Activated CD4-positive, alpha-beta T cell treated with anti-CD3 and anti-CD28 coated beads for 36 hours (primary cell): ENCODE measurements at places on chromosomes 5 and 9. TPM values are rescaled to one million over a fixed set of nuclear protein-coding genes. Genes with fewer than 3 reads are reported as not detected.

The CDX1 gene
- total RNA-seq, result not detected

DNA sequence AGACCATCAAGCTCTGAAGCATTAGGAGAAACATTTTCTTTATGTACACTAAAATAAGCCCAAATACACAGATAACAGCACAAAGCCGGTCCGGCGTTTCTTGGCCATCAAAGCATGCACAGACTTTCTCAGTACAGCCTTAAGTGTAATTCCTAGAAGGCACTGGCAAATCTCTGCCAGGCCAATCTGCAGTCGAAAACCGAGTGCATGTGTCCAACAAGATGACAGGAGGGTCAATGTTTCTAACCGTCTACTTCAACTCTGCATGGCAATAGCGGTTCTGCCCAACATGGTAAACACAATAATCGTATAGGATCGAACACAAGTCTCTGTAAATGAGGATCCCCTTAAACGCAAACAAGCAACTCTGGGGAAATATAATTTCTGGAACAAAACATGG, 1.1 kb downstream of the ARL15 start:
- no peak overlapping the region for H3K27ac ChIP-seq
- peak overlapping the region; percentile 83 for H3K4me3 ChIP-seq
- H3K27me3 ChIP-seq, result peaks cover 5% of the 10 kb centered on the region
- DNase-seq, result peak; percentile 10
- H3K4me1 ChIP-seq, result peaks cover 29% of the 10 kb centered on the region
- no peaks in the 10 kb centered on the region for H3K36me3 ChIP-seq

- H3K4me3 ChIP-seq, result no peak overlapping the region
- H3K27ac ChIP-seq, result no peak overlapping the region
- no peaks in the 10 kb centered on the region for H3K4me1 ChIP-seq
- H3K27me3 ChIP-seq, result no peaks in the 10 kb centered on the region
- DNase-seq, result no peak
Measured at GRCh38 chr5:119860463-119860862, 231.1 kb downstream of the FAM170A start.

DNA sequence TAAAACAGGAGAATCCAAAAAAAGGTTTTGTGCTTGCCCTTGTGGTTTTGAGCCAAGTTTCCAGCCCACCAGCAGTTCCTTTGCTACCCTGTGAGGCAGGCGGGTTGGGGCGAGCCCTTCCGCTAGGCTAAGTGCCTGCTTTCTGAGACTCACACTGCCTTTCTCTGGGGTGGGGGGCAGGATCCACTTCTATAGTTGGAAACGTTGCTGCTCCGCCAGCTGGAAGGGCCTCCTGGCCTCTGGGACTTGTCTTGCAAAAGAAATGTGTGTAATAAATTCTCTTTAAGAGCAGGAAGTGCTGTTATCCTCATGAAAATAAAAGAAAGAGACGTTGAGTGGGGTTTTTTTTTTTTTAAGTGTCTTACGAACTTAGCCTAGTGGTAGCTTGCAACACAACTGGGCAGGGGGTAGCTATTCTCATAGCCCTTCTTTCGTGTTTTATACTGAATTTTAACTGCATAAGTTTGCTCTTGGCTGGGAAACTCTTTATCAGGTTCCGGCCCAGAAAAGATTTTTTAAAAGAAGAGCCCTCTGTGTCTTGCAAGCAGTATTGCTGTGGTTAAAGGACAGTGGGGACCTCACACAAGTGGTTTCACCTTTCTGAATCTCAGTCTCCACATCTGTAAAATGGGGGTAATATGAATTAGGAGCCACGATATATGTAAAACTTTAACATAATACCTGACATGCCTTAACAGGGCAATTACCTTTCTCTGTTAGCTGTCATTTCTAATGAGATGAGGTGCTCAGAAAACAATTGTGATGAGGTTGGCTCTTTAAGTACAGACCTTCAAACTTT, 19.8 kb downstream of the JADE2 start:
- peaks cover 77% of the 10 kb centered on the region for H3K4me1 ChIP-seq
- H3K27ac ChIP-seq, result peak overlapping the region; percentile 96
- no peaks in the 10 kb centered on the region for H3K27me3 ChIP-seq
- H3K4me3 ChIP-seq, result peak overlapping the region; percentile 71

GRCh38 chr9:96418920-96419690, 935 bp upstream of the ZNF367 start:
- H3K4me3 ChIP-seq, result peak overlapping the region; percentile 93
- H3K4me1 ChIP-seq, result peaks cover 30% of the 10 kb centered on the region
- DNase-seq, result peak; percentile 77
- H3K27me3 ChIP-seq, result no peaks in the 10 kb centered on the region
- H3K27ac ChIP-seq, result peak overlapping the region; percentile 89

- no peak overlapping the region for H3K4me3 ChIP-seq
- H3K36me3 ChIP-seq, result no peaks in the 10 kb centered on the region
- no peak overlapping the region for H3K27ac ChIP-seq
- DNase-seq, result no peak
- H3K4me1 ChIP-seq, result no peaks in the 10 kb centered on the region
Measured at GRCh38 chr5:1934056-1934394, 51.3 kb upstream of the IRX4 start.

DNA sequence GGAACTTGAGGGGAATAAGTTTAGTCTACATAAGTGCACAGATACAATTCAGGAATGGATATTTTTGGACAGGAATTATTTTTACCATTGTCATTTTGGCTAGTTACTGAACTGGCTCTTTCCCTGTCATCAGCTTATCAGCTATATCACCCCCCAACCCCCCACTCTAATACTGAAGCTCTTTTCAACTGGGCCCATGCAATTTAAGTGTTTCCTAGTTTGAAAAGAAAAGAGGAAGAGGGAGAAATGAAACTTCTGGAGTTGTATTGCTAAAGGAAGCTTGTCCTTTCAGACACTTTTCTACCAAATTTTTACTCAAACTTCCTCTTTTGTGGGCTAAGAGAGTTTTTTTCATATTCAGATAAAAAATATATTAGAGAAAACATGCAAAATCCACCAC, 18.5 kb upstream of the TIMD4 start:
- no peak overlapping the region for H3K4me3 ChIP-seq
- no peak for DNase-seq
- no peaks in the 10 kb centered on the region for H3K36me3 ChIP-seq
- H3K4me1 ChIP-seq, result no peaks in the 10 kb centered on the region

- no peak for DNase-seq
- H3K27ac ChIP-seq, result no peak overlapping the region
- H3K4me3 ChIP-seq, result no peak overlapping the region
- no peaks in the 10 kb centered on the region for H3K4me1 ChIP-seq
- H3K36me3 ChIP-seq, result peaks cover 2% of the 10 kb centered on the region
Measured at GRCh38 chr5:60576425-60576824, 123.5 kb downstream of the DEPDC1B start.

- peaks cover 3% of the 10 kb centered on the region for H3K4me1 ChIP-seq
- no peak for DNase-seq
- H3K4me3 ChIP-seq, result no peak overlapping the region
- H3K27me3 ChIP-seq, result no peaks in the 10 kb centered on the region
Measured at GRCh38 chr9:74036549-74037231, 460.4 kb upstream of the RORB start.

- H3K4me1 ChIP-seq, result peaks cover 61% of the 10 kb centered on the region
- no peak overlapping the region for H3K4me3 ChIP-seq
- H3K36me3 ChIP-seq, result no peaks in the 10 kb centered on the region
Measured at GRCh38 chr5:88829775-88830174, 53.2 kb downstream of the MEF2C start.

GRCh38 chr5:102678267-102679058, 76.6 kb upstream of the PAM start:
- H3K27ac ChIP-seq, result no peak overlapping the region
- H3K4me1 ChIP-seq, result no peaks in the 10 kb centered on the region
- H3K4me3 ChIP-seq, result no peak overlapping the region
- H3K27me3 ChIP-seq, result no peaks in the 10 kb centered on the region

GRCh38 chr5:151637676-151638075, 46.5 kb upstream of the FAT2 start:
- peaks cover 2% of the 10 kb centered on the region for H3K27me3 ChIP-seq
- DNase-seq, result no peak
- no peak overlapping the region for H3K27ac ChIP-seq
- no peaks in the 10 kb centered on the region for H3K36me3 ChIP-seq
- H3K4me1 ChIP-seq, result no peaks in the 10 kb centered on the region

DNA sequence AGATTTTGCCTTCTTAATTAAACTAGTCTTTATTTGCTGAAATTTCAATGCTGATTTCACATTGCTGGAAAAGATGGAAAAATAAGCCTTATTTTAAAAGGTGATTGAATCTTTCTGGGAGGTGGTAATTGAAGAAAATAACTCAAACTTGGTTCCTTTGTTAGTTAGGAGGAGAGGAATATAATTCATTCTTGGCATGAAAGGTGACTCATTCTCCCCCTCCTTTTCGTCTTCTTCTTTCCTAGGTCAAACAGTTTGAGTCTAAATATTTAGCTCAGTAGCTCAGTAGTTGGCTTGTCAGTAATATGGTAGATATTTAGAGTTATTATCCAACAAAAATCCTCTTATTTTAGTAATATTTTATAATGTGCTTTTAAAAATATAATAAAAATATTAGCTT, 353.9 kb upstream of the MEF2C start:
- H3K27ac ChIP-seq, result no peak overlapping the region
- H3K4me3 ChIP-seq, result no peak overlapping the region
- no peak for DNase-seq
- no peaks in the 10 kb centered on the region for H3K36me3 ChIP-seq
- H3K4me1 ChIP-seq, result peaks cover 3% of the 10 kb centered on the region
- peaks cover 2% of the 10 kb centered on the region for H3K27me3 ChIP-seq

- no peak for DNase-seq
- H3K27ac ChIP-seq, result no peak overlapping the region
- no peaks in the 10 kb centered on the region for H3K36me3 ChIP-seq
- no peaks in the 10 kb centered on the region for H3K4me1 ChIP-seq
- H3K4me3 ChIP-seq, result no peak overlapping the region
Measured at GRCh38 chr5:87541676-87542075, 128.9 kb upstream of the CCNH start.

- DNase-seq, result no peak
- H3K4me3 ChIP-seq, result no peak overlapping the region
- no peaks in the 10 kb centered on the region for H3K27me3 ChIP-seq
- no peak overlapping the region for H3K27ac ChIP-seq
Measured at GRCh38 chr5:172726966-172727365, 44.0 kb downstream of the DUSP1 start.

DNA sequence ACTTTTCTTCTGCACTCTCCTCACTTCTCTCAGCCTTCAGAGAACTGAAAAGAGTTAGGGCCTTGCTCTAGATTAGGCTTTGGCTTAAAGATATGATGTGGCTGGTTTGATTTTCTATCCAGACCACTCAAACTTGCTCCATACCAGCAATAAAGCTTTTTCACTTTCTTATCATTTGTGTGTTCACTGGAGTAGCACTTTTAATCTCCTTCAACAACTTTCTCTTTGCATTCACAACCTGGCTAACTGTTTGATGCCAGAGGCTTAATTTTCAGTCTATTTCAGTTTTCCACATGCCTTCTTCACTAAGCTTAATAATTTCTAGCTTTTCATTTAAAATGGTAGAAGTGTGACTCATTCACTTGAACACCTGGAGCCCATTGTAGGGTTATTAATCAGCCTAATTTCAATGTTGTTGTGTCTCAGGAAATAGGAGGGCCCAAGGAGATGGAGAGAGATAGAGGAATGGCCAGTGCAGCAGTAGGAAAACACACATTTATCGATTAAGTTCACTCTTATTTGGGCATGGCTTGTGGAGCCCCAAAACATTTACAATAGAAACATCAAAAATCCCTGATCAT, 5.9 kb downstream of the ATPSCKMT start:
- peaks cover 16% of the 10 kb centered on the region for H3K4me1 ChIP-seq
- H3K4me3 ChIP-seq, result no peak overlapping the region
- no peak overlapping the region for H3K27ac ChIP-seq
- peaks cover 11% of the 10 kb centered on the region for H3K36me3 ChIP-seq
- DNase-seq, result no peak
- no peaks in the 10 kb centered on the region for H3K27me3 ChIP-seq

- H3K27ac ChIP-seq, result no peak overlapping the region
- no peak for DNase-seq
- H3K27me3 ChIP-seq, result no peaks in the 10 kb centered on the region
- H3K36me3 ChIP-seq, result no peaks in the 10 kb centered on the region
Measured at GRCh38 chr9:116090030-116090770, 63.4 kb upstream of the PAPPA start.

GRCh38 chr5:54294097-54294667, 16.2 kb downstream of the ARL15 start:
- no peak overlapping the region for H3K4me3 ChIP-seq
- no peaks in the 10 kb centered on the region for H3K36me3 ChIP-seq

The PCDHB6 gene
- not detected for total RNA-seq

The PLCXD3 gene
- not detected for total RNA-seq

The SLC45A2 gene
- total RNA-seq, result not detected

The CMBL gene
- total RNA-seq, result 0.46 TPM

GRCh38 chr5:87411586-87411972, 1.2 kb downstream of the CCNH start:
- H3K4me1 ChIP-seq, result peaks cover 44% of the 10 kb centered on the region
- DNase-seq, result no peak

The ARL14EPL gene
- total RNA-seq, result not detected

The TRUB2 gene
- 37.5 TPM for total RNA-seq

The WDR31 gene
- 1.7 TPM for total RNA-seq

DNA sequence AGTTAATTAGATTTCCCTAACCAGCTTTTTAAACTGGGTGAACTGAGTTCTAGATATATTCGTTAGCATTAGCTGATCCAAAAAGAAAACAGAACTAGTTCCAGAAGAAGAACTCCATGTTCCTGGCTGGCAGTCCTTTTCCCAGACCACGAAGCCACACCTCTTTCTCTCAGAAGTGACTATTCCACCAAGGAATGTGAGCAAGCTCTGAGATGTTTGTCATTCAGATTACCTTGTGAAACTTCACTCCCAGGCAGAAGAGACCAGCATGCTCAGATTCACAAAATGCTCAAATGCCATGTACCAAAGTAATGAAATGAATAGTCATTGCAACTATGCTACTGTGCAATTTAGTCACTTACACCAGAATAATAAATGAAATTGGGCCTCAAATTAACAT, 4.4 kb upstream of the SSBP2 start:
- H3K4me1 ChIP-seq, result peaks cover 16% of the 10 kb centered on the region
- H3K27me3 ChIP-seq, result no peaks in the 10 kb centered on the region
- H3K4me3 ChIP-seq, result no peak overlapping the region
- no peak overlapping the region for H3K27ac ChIP-seq
- no peak for DNase-seq

The SLC34A3 gene
- total RNA-seq, result not detected

DNA sequence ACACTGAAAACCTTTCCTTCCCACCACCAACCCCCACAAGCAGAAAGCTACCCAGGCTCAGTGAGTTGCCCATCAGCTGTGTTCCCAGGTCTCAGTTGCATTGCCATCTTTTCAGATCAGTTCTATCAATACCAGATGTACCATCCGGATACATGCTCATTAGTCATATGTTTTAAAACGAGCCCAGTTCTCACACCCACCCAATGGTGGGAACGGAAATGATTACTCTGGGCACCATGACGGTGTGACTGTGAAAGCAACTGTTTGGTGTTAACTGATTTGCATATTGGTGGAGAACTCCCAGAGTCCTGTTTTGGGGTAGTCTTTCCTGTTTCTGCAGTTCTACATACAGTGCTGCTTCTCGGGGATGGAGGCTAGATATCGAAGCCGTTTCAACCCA, 212.3 kb downstream of the TRIM36 start:
- no peak overlapping the region for H3K27ac ChIP-seq
- no peak for DNase-seq
- no peaks in the 10 kb centered on the region for H3K4me1 ChIP-seq
- no peak overlapping the region for H3K4me3 ChIP-seq
